ENCODE measurements at places on chromosomes 2 and 18. TPM values are rescaled to one million over a fixed set of nuclear protein-coding genes. Genes with fewer than 3 reads are reported as not detected.

DNA sequence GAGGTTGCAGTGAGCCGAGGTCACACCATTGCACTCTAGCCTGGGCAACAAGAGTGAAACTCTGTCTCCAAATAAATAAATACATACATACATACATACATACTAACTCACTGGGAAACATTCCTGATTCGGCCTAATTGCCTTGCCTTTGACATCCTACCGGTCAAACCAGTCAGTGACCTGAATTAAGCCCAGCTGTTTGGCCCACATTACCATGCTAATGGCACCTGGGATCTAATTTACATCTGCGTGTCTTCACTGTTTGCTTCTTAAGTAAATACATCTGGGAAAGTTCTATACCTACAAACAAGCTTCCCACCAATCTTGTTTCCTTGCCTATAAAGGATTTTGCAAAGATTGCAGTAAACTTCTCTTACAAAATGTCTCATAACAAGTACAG is 230.2 kb upstream of the ZC3H15 start:
- DNase-seq = no peak

- DNase-seq = peak; percentile 32
Measured at GRCh38 chr2:41717839-41718238, 330.0 kb upstream of the PKDCC start.

GRCh38 chr2:238256111-238256510 is 16.3 kb upstream of the HES6 start:
- no peak for DNase-seq

Gene TXNDC2
- not detected for total RNA-seq

Gene OR6B3
- total RNA-seq = not detected

Gene LINC00305
- total RNA-seq = not detected

Gene RABL2A
- 10.1 TPM for total RNA-seq
